ENCODE measurements at places on chromosomes 7 and 10.

GRCh38 chr7:153507885-153508284 is 544.3 kb upstream of the DPP6 start:
- no peak for DNase-seq

GRCh38 chr10:91955114-91955513 is 31.5 kb downstream of the BTAF1 start:
- DNase-seq = no peak

DNA sequence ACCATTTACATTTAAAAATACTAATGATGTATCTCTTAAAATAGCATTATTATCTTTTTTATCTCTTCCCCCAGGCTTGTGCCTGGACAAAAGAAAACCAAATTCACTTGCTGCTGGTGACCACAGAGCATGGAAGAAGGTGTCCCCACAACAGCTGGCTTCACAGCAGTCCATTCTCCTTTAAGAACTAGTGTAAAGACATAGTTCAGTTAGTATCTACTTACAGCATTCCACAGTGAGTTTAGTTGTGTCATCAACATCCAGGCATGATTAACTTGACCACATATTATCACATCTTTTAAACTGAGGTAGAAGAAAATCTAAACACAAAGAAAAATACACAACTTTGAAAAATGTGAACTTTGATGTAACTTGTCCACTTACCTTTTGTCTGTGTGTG is 55.0 kb downstream of the LRRC17 start:
- no peak for DNase-seq

- no peak for DNase-seq
Observed at GRCh38 chr7:8353991-8354390, 79.4 kb upstream of the NXPH1 start.

DNA sequence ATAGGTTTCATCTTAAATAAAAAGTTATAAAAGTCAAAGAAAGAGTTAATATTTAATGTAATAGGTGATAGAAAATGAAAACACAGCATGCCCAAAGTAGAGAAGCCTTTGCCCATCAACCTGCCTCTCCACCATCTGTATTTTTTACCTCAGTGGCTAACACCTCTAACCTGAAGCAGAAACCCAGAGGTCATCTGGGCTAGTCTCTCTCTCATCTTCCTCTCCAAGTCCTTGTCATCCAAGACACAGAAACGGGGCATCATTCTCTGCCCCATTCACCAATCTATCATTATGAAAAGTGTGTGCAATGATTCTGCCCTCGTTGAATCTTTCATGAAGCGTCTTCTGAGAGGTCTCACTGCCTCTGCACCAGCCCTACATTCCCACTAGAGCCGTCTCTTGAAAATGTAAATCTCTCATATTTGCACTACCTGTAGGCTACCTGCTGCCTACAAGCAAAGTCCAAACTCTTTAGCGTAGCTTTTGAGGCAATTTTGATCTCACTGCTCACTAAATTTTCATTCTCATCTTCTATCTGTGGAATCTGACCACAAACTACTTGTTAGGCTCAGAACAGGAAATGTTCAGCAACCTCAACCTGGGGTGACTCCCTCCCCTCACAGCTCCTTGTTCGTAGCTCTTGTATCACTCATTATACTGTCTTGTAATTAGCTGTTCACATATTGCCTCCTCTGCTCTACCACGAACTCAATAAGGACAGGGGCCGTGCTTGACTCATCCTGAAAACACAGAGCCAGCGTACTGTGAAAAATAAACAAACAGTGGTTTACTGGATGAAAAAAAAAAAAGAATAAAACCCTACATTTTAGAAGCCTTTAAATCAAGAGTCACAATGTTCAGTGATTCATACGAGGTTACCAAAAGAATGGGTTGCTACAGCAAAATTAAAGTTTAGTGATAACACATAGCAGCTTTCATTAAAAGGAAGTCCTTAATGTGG is 83.1 kb downstream of the CTNNA3 start:
- DNase-seq = peak; percentile 36

- DNase-seq = no peak
Observed at GRCh38 chr7:2862831-2863361, 18.8 kb upstream of the GNA12 start.

GRCh38 chr7:37212556-37212955 is 236.1 kb downstream of the ELMO1 start:
- DNase-seq = no peak

DNA sequence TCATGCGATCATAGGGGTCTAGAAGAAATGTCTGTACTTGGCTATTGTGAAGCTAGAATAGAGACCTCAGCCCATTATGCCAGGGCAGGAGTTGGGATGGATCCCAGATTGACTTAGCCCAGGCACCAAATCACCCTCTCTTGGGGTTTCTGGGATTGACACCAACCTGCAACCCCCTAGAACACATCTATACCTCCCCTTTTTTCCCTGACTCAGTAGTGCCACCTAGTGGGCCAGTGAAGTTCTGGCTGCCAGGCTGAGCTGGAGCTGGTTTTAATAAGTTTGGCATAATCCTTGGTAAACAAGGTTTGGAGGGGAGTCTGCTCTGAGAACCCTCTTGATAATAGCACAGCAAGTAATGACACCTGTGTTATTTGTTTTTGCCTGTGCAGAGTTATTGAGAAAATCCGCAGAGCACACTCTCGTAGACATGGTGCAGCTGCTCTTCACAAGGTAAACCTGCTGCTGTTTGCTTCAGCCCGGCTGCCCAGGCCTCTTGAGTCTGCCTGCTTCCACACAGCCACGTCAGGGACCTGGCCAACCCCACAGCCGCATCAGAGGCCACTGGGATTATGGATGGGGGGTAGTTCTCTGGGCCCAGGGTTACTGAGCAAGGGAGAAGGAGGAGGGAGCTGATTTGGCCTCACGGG is 43.3 kb upstream of the NFKB2 start:
- DNase-seq = peak; percentile 76

- peak; percentile 27 for DNase-seq
Observed at GRCh38 chr10:70232155-70232858, 922 bp downstream of the PPA1 start.

GRCh38 chr7:95595746-95596197 is 544 bp downstream of the PDK4 start:
- no peak for DNase-seq

GRCh38 chr10:69680610-69681009 is 50.6 kb downstream of the FAM241B start:
- no peak for DNase-seq

DNA sequence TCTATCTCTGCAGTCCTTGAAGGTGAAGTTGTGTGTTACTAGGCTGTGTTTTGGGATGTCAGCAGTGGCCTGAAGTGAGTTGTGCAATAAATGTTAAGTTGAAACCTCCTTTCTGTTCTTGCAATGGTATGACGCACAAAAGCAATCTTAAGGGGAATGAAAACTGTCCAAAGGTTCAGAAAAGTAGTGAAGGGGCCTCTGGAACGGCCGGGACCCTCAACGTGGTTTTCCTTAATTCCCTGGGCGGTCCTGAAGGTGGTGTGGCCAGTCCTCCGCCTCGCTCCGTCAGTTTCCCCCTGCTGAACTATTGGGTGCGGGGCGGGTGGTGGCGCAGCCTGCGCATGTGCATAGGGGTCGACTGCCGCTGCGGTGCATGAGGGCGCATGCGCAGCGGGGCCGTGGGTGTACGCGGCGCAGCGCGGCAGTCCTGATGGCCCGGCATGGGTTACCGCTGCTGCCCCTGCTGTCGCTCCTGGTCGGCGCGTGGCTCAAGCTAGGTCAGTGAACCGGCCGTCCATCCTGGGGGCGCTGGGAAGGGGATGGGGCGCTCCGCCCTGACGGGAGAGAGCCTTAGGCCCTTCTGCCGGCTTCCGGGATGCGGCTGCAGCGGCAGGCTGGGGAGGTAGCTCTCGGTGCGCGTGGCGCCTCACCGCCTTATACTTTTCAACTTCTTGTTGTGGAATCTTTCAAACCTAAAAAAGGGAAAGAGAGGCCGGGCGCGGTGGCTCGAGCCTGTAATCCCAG is at the start of gene SUMF2:
SUMF2 (plus strand) TSS at position 405 of the 744 bp plus-strand sequence; CDS start at position 431, 26 bp downstream.
- DNase-seq = peak; percentile 89

- DNase-seq = no peak
Observed at GRCh38 chr7:75591467-75592255, 99.5 kb downstream of the SPDYE5 start.

DNA sequence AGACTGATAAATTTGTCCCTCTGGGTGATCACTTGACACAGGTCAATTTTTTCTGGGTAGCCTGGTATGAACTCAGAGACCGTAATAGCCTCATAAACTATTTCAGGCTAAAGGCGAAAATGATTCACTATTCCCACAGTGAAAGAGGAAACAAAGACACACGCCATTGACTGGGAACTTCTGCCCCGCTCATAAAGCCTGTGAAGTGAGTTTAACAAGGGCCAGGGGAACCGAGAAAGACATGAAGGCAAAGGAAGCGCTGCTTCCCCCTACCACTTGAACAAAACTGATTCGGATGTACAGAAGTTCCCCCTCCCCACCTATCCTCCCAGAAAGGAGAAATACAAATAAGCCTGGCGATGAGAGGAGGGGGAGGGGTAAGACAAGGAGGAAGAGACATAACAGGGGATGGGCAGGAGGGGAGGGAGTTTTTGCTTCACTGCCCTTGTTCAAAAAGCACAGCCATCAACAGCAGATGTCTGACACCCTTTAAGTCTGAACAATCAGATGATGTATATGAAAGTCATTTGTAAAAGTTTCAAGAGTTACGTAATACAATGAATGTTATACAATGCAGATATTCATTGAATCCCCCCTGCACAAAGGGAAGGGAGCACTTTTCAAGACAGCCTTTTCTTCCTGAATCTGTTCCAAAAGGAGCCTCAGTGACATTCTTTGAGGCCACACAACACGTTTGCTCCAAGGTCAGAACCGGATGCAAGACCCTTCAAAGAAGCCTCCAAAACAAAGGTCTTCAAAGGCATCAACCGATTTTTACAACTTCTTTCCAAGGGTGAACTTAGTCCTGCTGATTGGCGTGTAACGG is 734 bp downstream of the ABCB4 start:
- DNase-seq = no peak

DNA sequence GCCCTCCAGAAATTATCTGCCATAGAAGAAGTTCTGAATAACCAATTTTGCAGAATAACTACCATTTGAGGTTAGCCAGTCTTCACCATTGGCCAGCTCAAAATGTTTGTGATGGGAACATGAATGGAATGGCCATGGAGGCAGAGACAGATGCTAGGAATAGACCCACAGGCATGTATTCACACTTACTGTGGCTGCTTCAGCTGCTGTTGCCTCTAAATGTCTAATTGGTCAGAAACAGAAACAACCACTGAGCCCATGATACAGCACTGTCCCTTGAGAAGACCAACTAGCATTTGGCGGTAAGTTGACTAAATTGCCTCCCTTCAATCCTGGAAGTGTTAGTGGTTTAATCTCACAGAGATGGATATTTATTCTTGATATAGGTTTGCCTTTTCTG is 38.6 kb upstream of the TAS2R16 start:
- no peak for DNase-seq

- no peak for DNase-seq
Observed at GRCh38 chr10:121262774-121263430, 335.3 kb downstream of the FGFR2 start.

GRCh38 chr7:10439027-10439426 is 534.6 kb upstream of the PHF14 start:
- DNase-seq = no peak

DNA sequence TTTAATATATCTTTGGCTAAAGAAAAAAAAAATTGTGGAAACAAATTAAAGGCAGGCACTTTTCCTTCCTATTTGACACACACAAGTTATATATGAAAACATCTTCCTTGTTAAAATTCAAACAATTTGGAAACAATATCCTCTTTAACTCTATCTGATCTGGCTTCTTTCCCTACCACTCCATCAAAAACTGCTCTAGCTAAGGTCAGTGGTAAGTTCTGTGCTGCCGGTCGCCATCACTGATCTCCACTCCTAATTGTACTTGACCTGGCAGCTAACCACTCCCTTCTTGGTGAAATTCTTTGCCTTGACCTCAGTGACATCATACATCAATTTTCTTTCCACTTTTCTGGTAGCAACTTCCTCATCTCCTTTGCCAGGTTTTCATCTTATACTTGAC is 47.9 kb upstream of the MRLN start:
- no peak for DNase-seq

GRCh38 chr7:72325561-72325960 is 86.6 kb downstream of the CALN1 start:
- DNase-seq = no peak

DNA sequence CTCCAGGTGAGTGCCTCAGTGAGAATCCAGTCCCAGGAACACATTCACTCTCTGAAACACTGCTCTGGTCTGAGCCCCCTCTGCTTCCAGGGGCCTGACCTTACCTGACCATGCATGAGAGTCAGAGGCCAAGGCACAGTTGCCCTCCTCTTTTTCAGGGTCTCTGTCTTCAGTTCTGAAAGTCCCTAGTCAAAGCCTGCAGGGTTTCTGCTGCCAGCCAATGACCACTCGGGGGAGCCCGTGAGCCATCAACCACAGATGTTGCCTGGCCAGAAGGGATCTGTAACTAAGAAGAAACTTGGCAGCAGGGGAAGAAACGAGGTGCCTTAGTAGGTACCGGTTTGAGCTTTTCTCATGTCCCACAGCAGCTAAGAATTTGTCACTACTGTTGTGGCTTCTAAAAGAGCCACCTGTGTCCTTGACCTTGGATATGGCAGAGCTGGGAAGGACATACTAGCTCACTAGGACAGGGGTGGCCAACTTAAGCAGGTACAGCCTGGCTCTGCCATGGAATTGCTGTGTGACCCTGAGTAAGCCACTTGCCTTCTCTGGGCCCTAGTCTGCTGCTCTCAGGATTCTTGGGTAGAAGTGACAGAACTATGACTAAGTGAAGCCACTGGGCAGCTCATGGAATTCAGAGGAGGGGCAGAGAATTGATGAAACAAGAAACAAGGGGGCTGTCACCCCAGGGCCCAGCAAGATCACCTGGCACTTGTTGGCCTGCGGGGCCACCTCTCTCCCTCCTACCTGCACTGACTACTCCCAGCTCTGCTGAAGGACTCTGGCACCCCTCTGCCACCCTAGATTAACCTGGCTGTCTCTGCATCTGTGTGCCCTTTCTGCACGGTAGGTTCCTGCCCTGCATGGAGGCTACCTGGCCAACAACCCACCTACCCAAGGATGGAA is 83.8 kb upstream of the GPR26 start:
- DNase-seq = peak; percentile 66

DNA sequence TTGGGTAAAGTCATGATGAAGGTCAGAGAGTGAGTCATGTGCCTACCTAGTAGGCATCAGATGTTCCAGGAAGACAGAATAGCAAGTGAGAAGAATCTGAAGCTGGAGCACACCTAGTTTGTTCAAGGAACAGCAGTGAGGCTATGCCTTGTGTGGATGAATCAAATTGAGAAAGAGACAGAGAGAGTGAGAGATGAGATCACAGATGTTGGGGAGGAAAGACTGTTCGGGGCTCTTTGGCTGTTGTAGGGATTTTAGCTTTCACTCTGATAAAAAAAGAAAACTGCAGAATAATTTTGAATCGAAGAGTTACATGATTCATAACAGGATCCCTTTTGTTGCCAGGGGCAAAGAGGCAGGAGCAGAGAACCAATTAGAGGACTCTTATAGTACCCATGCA is 6.3 kb downstream of the LIPF start:
- DNase-seq = peak; percentile 6

- no peak for DNase-seq
Observed at GRCh38 chr10:13631594-13631993, 44.8 kb downstream of the PRPF18 start.

DNA sequence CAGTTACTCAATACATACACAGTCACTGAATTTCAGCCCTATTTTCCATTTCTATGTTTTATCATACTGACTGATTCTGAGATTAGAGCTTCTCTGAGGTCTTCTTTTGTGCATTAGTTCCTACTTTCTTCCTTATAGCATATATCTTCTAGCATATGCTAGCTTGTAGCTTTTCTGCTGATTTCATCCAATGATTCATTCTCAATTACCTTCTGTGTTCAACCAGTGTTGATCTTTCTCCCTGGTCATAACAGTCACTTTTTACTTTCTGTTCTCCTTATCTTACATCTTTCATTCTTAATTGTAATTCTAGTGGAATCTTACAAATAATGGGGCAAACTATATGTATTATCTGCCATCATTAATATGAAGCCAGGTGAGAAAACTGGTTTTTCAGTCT is 159.5 kb upstream of the HGF start:
- no peak for DNase-seq

Measured in stimulated activated CD4-positive, alpha-beta T cell treated with anti-CD3 and anti-CD28 coated beads, Interleukin-2, amount 100 ng/mL, for 48 hours (primary cell).